A172 (cell line): ENCODE measurements at places on chromosomes 12 and 14.

DNA sequence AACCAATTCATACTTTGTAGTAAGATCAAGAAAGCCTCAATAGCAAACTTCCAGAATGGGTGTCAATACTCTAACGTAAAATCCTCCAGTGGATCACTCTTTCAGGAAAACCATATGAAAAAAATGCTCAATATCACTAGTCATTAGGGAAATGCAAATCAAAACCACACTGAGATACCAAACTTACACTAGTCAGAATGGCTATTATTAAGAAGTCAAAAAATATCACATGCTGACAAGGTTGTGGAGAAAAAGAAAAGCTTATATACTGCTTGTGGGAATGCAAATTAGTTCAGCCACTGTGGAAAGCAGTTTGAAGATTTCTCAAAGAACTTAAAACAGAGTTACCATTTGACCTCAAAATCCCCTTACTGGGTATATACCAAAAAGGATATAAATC is 49.5 kb upstream of the ATXN7L3B start:
- DNase-seq: no peak

DNA sequence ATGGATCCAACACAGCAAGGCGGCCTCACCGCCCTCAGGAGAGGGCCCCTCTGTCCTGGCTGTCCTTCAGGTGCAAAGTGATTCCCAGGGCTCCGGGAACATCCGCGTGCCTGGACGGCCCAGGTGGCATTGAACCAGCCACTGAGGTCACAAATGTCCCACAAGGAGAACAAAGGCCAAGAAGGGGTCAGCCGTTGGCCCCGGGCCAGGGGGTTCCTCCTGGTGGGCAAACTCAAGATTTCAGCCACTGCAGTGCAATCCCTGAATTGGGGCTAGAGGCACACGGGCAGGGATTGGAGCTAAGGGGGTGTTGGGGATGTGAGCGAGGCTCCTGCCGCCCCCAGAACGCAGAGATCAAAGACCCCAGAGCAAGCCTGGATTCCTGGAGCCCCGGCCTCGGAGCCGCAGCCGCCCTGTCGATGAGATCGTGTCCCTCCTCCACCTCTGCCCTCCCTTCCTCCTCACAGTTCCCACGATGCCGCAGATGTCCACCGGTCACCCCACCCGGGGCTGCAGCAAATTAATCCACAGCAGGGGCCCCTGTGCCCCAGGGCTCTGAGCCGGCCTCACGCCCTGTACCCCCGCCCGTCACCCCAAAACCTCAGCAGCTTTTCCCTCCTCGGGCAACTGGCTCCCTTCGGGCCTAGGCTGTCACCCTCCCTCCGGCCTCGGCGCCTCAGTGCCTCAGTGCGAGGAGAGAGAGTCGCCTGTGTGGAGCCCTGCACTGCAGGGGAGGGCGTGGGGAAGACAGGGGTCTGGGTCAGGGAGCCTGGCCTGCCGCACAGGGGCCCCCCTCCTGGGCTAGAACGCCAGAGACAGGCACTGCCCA is 56.7 kb upstream of the GALNT9 start:
- DNase-seq: no peak

GRCh38 chr12:48779869-48780268 is 9.0 kb downstream of the ADCY6 start:
- peak; percentile 53 for DNase-seq

GRCh38 chr12:114698566-114699163 is 14.7 kb upstream of the TBX3 start:
- DNase-seq: no peak

DNA sequence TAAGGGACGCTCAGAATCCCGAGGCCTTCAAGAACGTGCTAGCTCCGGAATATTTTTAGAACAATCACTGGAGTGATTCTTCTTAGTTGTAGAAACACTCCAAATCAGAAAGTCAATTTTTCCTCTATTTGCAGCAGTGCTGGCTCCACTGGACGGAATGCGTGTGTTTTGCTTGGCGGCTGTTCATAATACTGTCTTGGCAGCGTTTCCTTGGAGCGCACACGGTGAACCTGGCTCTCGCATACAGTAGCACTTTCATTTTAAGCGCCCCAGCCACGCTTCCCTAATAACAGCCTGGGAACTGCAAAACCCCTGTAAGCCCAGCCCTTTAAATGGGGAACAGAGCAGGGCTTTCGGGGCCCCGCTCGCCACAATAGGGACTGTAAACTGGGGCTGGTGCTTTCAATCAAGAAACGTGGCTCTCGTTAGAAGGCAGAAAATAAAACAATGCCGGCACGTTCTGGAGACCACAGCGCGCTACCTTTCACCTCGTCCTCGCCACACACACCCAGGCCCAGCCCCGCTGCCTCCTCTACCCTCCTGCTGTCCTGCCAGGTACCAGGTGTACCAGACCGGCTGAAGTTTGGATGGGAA is 79.9 kb downstream of the BCL11B start:
- DNase-seq: peak; percentile 27

- no peak for DNase-seq
Measured at GRCh38 chr12:69844416-69844815, 19.4 kb downstream of the MYRFL start.

DNA sequence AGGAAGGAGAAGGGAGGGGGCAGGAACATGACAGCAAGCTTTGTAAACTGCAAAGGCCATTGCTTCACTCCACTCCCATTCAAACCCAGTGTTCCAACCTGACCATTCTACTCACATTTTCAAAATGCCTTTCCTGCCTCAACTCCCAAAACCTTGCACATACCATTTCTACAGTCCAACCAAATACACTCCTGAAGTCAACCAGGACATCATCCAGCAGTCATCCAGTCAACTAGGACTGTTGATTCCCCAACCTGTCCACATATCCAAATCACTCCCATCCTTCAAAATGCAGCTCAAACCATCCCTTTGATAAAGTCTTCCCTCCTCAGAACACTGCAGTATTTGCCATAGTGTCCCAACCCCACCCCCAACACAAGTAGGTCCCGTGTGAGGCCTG is 2.9 kb downstream of the SMUG1 start:
- DNase-seq: no peak

- no peak for DNase-seq
Measured at GRCh38 chr14:24310646-24311604, at the start of gene LTB4R. Gene LTB4R, plus strand, starts transcription at chr14:24311502. Its CDS starts 4,150 bp downstream, at chr14:24315652.

DNA sequence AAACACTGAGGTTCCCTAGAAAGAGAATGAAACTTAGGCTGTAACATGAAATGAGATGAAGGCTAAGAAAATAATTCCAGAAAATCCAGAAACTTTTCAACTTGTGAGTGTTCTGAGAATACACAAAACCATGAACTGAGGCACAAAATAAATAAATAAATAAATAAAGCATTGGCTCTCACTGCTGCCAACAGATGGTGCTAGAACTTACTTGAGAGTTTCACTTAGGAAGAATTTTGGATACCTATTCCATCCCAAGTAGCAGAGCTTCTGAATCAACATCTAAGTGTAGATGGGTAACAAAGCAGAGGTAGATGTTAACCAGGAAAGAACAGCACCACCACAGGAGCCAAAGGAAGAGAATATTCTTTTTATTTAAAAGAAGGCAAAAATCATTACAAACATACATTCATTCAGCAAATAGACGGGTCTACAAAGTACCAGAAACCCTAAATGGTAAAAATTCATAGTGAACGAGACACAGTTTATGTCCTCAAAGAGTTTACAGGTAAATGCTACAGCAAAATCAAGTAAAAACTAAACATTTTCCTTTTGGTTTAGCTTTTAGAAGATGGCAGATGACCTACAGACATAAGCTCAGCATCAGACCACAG is 16.7 kb downstream of the EPS8 start:
- no peak for DNase-seq

DNA sequence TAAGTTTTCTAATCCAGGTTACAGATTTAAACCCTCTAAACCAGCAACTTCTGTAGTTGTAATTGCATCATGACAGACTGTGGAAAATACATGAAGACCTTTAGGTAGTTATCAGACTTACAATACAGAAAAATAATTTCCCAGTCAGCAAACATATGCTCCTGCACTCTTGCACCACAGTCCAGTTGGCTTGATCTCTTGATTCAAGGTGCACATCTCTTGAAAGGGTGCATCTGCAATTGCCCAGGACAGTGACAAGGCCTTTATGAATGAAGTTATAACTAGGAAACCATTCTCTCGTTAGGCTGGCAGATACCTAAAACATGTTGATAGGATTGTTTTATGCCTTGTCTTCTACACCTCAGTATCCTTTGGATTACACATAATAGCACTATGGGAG is 7.6 kb downstream of the PIWIL1 start:
- no peak for DNase-seq

GRCh38 chr14:30995689-30996088 is 29.8 kb upstream of the AP4S1 start:
- DNase-seq: no peak
